Heart right ventricle (tissue), 16 donors: ENCODE measurements at places on chromosomes 5 and 9. TPM values are rescaled to one million over a fixed set of nuclear protein-coding genes. Genes with fewer than 3 reads are reported as not detected.

GRCh38 chr5:68114378-68115040, 101.0 kb upstream of the PIK3R1 start:
- no peak for DNase-seq

GRCh38 chr9:18255158-18255629, 218.8 kb upstream of the ADAMTSL1 start:
- DNase-seq, result peak; percentile 70

DNA sequence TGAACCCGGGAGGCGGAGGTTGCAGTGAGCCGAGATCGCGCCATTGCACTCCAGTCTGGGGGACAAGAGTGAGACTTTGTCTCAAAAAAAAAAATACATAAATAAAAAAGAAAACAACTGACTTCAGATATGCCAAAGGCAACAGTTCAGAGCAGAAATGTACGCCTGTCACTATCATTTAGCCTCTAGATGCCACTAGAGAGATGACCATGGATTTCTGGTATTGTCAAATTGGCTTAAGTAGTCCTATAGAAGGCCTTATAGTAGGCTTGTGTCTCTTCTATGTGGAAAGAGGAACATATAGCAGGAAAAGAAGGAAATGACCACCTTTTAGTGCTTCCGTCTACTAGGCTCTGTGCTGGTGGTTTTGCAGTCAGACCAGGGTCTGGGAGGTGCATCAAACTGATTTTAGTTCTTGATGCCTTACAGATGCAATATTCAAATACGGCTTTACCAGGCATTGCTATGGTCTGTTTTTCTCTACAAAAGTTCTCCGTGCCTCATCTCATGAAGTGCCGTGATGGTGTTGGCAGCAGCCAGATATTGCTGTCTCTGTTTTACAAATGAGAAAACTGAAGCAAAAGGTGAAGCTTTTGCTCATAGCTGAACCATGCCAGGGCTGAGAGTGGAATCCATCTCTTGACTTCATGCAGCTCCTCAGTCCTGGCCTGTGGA, 17.2 kb downstream of the AGXT2 start:
- DNase-seq, result no peak

GRCh38 chr5:133334796-133335639, 277.3 kb downstream of the FSTL4 start:
- no peak for DNase-seq

GRCh38 chr5:7382588-7382987, 13.3 kb upstream of the ADCY2 start:
- DNase-seq, result no peak

- DNase-seq, result no peak
Measured at GRCh38 chr5:3531320-3531986, 64.2 kb upstream of the IRX1 start.

- DNase-seq, result no peak
Measured at GRCh38 chr9:89915187-89915586, 310.4 kb downstream of the GADD45G start.

GRCh38 chr9:99840072-99840471, 18.4 kb downstream of the NR4A3 start:
- DNase-seq, result no peak

GRCh38 chr9:116377179-116377798, 223.7 kb downstream of the PAPPA start:
- no peak for DNase-seq

- DNase-seq, result no peak
Measured at GRCh38 chr9:136960212-136960937, 8.3 kb downstream of the LCN12 start.

The LCN10 gene
- total RNA-seq, result 0.74 TPM

The CCL28 gene
- total RNA-seq, result 0.20 TPM

The APBA1 gene
- 1.9 TPM for total RNA-seq

The NPR3 gene
- total RNA-seq, result 113 TPM

The EIF4E1B gene
- not detected for total RNA-seq
